ENCODE measurements at places on chromosomes 12 and 14. TPM values are rescaled to one million over a fixed set of nuclear protein-coding genes. Genes with fewer than 3 reads are reported as not detected.

GRCh38 chr14:101128478-101129321 is 225.2 kb upstream of the RTL1 start:
- H3K36me3 ChIP-seq: no peaks in the 10 kb centered on the region
- H3K4me1 ChIP-seq: no peaks in the 10 kb centered on the region
- H3K27ac ChIP-seq: no peak overlapping the region
- peak; percentile 4 for DNase-seq
- no peaks in the 10 kb centered on the region for H3K27me3 ChIP-seq
- H3K4me3 ChIP-seq: no peak overlapping the region

NRL gene
- total RNA-seq: 1.8 TPM

RIPK3 gene
- total RNA-seq: 13.2 TPM

DNA sequence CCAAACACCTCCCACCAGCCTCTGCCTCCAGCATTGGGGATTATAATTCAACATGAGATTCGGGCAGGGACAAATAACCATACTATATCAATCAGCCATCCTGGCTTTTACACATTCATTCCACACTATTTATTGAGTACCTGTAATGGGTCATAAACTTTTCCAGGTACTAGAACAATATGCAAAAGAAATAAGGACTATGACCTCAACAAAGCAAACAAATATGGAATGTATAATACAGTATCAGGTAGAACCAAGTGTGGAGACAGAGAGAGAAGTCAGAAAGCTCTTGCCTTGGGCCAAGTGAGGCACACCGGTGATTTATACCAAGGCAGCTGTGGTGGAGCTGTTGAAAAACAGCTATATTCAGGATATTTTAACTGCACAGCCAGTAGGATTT is 116.3 kb downstream of the TSPAN8 start:
- no peak for DNase-seq
- H3K27me3 ChIP-seq: no peaks in the 10 kb centered on the region
- no peak overlapping the region for H3K27ac ChIP-seq
- H3K36me3 ChIP-seq: no peaks in the 10 kb centered on the region
- no peak overlapping the region for H3K4me3 ChIP-seq

- no peaks in the 10 kb centered on the region for H3K27me3 ChIP-seq
- DNase-seq: no peak
- H3K4me1 ChIP-seq: peaks cover 32% of the 10 kb centered on the region
- H3K36me3 ChIP-seq: peaks cover 64% of the 10 kb centered on the region
Measured at GRCh38 chr12:25242981-25243679, 7.6 kb downstream of the KRAS start.

GRCh38 chr12:6667559-6668210 is 4.8 kb upstream of the ING4 start:
- H3K4me3 ChIP-seq: no peak overlapping the region
- H3K27ac ChIP-seq: no peak overlapping the region
- peaks cover 9% of the 10 kb centered on the region for H3K4me1 ChIP-seq
- DNase-seq: no peak
- peaks cover 68% of the 10 kb centered on the region for H3K36me3 ChIP-seq

LGR5 gene
- total RNA-seq: not detected
